ENCODE measurements at places on chromosomes 1 and 21.

DNA sequence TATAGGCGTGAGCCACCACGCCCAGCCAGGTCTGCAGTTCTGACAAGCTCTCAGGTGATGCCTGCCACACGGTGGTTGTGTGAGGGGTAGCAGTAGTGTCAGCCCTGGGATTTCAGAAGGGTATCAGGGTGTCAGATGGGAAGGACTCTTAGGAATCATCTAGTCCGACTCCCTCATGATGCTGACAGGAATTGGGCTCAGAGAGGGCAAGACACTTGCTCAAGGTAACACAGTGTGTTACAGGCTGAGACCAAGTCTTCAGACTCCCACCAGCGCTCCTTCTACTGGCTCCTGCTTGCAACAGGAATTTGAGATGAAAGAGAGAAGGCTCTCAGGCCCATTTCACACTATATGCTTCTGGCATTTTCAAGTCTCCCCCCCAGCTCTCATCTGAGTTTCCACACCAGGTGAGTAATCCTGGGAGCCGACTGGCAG is 6.9 kb downstream of the HTR1D start:
- no peak for DNase-seq

DNA sequence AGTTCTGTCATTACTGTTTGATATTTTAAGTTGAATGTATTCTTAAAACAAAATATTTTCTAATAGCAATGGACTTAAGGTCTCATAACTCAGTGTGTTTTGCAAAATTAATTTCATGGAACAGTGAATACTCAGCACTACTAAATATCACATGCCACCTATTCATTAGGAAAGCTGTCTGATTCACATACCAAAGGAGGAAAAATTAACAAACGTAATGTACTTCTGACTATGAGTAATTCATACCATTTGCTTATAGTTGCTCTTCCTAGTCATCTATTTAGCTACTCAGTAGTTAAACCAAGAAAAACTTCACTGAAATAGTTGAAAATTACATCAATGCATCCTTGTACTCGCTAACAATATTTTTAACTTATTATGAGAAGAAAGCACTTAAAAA is 35.2 kb downstream of the TP53BP2 start:
- DNase-seq: no peak

- no peak for DNase-seq
Measured at GRCh38 chr21:16773206-16773605, 739.6 kb upstream of the CXADR start.

GRCh38 chr1:58919959-58920321 is 136.1 kb upstream of the JUN start:
- no peak for DNase-seq

- DNase-seq: peak; percentile 53
Measured at GRCh38 chr1:115595279-115596079, 46.3 kb upstream of the VANGL1 start.

GRCh38 chr21:26945916-26946675 is 20.8 kb downstream of the ADAMTS5 start:
- no peak for DNase-seq

- DNase-seq: no peak
Measured at GRCh38 chr1:232363008-232363407, 266.9 kb downstream of the SIPA1L2 start.

DNA sequence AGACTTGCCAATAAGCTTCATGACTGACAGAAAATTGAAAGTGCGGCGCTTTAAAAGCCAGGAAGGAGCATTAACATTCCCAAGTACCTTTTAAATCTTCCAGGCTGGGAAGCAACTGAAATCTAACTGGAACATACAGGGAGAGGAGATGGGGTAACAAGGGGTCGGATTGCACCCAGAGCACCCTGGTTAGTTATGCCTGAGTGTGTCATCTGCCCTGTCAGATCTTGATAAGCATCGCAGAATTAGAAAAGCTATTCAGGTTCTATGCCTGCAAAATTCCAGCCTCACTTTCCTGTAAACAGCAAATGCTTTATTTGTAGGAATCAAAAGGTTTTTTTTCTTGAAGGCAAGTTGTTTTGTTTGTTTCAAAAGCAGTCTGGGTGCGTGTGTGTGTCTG is 58.5 kb downstream of the SERBP1 start:
- no peak for DNase-seq

DNA sequence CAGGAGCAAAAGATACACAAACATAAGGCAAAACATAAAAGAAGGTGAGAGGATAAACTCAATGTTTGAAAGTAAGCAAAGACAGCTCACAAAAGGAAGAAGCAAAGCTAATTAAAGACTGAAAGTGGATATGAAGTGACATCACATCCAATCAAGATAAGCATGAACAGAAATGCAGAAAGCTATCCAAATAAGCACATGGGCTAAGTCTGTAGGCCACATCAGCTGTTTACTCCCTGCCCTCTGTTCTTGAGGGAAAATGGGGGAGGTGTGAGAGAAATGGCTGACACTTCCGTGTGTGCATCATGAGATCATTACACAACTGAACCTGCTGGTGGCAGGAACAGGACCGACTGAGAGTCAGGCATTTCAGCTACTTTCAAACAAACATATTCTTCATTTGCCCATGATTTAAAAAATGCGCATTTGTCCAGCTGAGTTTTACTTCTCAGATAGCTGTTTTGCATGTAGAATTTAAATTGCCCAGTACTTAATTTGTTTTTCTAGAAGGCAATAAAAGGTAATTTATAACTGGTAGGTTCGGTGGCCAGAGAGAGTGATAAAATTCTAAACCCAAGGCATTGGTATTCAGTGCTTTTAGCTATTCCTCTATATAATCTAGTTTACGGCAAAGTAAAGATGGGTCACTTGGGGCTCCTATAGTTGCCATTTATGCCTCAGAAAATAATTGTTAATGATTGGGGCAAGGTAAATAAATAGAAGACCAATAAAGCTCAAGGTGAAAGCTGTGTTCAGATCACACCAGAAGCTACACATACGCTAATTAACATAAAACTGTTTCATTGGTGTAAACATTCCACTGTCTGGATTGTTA is 27.2 kb upstream of the MAN1A2 start:
- no peak for DNase-seq

GRCh38 chr1:230125640-230126528 is 58.8 kb downstream of the GALNT2 start:
- no peak for DNase-seq
